ENCODE measurements at places on chromosomes 16 and 17. TPM values are rescaled to one million over a fixed set of nuclear protein-coding genes. Genes with fewer than 3 reads are reported as not detected.
A peak's percentile ranks its signal among the peaks of the same experiment; 100 is the strongest.

- no peak overlapping the region for H3K4me3 ChIP-seq
- DNase-seq = no peak
- no peak overlapping the region for H3K27ac ChIP-seq
Observed at GRCh38 chr17:60301649-60302048, 90.3 kb downstream of the USP32 start.

- H3K4me1 ChIP-seq = no peaks in the 10 kb centered on the region
- H3K4me3 ChIP-seq = no peak overlapping the region
- no peak for DNase-seq
- no peaks in the 10 kb centered on the region for H3K36me3 ChIP-seq
- no peak overlapping the region for H3K27ac ChIP-seq
- H3K27me3 ChIP-seq = peaks cover 50% of the 10 kb centered on the region
Observed at GRCh38 chr17:6701719-6702118, 11.4 kb downstream of the SLC13A5 start.

GRCh38 chr17:50110591-50111349, 15.6 kb downstream of the PDK2 start:
- DNase-seq = peak; percentile 80
- peak overlapping the region; percentile 24 for H3K4me3 ChIP-seq
- H3K27me3 ChIP-seq = no peaks in the 10 kb centered on the region
- H3K27ac ChIP-seq = peak overlapping the region; percentile 94
- peaks cover 44% of the 10 kb centered on the region for H3K36me3 ChIP-seq
- H3K4me1 ChIP-seq = peaks cover 80% of the 10 kb centered on the region

DNA sequence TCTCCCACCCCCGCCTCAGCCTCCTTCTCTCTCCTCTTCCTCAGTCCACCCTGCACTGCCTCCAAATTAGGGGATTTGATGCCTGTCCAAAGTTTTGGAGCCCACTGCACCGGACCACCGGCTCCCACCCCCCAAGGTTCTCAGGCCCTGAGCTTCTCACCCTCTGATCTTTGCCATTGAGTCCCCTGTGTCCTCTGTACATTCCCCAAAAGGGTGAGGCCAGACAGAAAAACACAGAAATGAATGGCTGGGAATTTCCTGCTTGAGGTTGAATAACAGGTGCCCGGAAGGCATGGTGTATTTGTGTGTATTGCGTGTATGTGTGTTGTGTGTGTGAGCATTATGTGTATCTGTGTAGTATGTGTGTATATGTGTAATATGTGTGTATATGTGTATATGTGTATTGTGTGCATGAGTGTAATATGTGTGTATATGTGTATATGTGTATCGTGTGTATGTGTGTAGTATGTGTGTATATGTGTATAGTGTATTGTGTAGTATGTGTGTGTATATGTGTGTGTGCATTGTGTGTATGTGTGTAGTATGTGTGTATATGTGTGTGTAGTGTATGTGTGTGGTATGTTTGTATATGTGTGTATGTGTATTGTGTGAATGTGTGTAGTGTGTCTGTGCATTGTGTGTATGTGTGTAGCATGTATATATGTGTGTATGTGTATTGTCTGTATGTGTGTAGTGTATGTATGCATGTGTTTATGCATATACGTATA, 16.0 kb upstream of the CCL17 start:
- H3K4me1 ChIP-seq = peaks cover 61% of the 10 kb centered on the region
- H3K4me3 ChIP-seq = no peak overlapping the region
- no peaks in the 10 kb centered on the region for H3K27me3 ChIP-seq
- no peaks in the 10 kb centered on the region for H3K36me3 ChIP-seq
- DNase-seq = no peak
- no peak overlapping the region for H3K27ac ChIP-seq

GRCh38 chr16:65312071-65312470, 190.2 kb upstream of the CDH11 start:
- no peak overlapping the region for H3K27ac ChIP-seq
- H3K27me3 ChIP-seq = no peaks in the 10 kb centered on the region
- H3K4me1 ChIP-seq = peaks cover 33% of the 10 kb centered on the region
- H3K4me3 ChIP-seq = no peak overlapping the region
- DNase-seq = no peak

GRCh38 chr17:72388765-72389473, 268.1 kb downstream of the SOX9 start:
- no peak for DNase-seq
- H3K4me3 ChIP-seq = no peak overlapping the region
- H3K27me3 ChIP-seq = peaks cover 40% of the 10 kb centered on the region

DNA sequence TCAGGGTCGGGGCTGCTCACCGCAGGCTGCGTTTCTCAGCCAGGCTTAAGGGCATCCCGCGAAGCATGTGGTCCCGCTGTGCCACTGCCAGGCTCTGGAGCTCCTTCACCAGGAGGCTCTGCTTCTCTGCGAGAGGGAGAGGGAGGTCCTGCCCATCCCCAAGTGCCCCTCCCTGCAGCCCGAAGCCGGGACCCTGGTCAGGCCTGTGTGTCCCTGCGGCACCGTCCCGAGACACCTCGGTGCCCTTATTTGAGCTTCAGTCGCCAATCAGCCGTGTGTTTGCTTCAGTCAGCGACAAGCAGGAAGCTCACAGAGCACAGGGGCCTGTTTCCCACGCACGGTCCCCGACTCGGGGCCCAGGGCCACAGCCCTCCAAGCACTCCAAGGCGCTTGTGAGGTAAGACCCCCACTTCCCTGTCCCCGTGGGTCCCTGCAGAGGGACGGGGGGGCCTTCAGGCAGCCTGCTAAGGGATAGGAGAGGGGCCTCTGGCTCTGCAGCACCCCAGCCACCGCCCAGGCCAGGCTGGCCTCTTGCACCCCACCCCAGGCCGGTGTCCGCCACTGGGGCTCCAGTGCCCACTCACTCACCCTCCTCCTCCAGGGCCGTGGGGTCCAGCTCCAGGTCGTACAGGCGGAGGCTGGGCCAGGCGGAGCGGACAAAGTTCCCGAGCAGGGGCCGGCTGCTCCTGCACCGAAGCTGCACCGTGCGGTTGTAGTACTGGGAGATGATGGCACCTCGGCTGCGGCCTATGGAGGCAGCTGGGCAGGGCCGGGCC, 3.2 kb downstream of the TMC6 start:
- H3K4me1 ChIP-seq = peaks cover 74% of the 10 kb centered on the region
- DNase-seq = no peak
- no peaks in the 10 kb centered on the region for H3K27me3 ChIP-seq
- peak overlapping the region; percentile 82 for H3K4me3 ChIP-seq

GRCh38 chr17:61571624-61572023, 19.4 kb downstream of the NACA2 start:
- H3K36me3 ChIP-seq = no peaks in the 10 kb centered on the region
- H3K4me3 ChIP-seq = no peak overlapping the region
- no peak for DNase-seq
- peaks cover 6% of the 10 kb centered on the region for H3K27me3 ChIP-seq
- no peaks in the 10 kb centered on the region for H3K4me1 ChIP-seq

DNA sequence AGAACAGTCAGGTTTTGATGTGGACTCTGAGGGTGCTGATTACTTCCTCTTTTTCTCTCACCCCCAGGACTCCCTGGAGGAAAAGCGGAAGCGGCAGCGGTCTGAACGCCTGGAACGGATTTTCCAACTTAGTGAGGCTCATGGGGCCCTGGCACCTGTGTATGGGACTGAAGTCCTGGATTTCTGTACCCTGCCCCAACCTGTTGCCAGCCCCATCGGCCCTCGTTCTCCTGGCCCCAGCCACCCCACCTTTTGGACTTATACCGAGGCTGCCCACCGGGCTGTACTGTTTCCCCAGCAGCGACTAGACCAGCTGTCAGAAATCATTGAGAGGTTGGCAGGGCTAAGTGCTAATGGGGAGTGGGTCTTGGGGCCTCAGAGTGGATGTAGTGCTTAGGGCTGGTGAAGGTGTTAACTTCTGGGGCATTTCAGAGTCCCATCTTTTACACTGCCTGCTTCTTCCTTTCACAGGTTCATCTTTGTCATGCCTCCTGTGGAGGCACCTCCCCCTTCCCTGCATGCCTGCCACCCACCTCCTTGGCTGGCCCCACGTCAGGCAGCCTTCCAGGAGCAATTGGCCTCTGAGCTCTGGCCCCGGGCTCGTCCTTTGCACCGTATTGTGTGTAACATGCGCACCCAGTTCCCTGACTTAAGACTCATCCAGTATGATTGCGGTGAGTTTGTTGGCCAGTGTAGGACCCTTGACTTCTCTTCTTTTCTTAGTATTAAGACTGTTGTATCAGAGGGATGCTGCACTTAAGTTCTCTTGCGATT, 19.1 kb upstream of the PHKG2 start:
- DNase-seq = peak; percentile 27
- peak overlapping the region; percentile 35 for H3K27ac ChIP-seq
- H3K36me3 ChIP-seq = peaks cover 84% of the 10 kb centered on the region

GRCh38 chr17:16255481-16255921, 38.5 kb downstream of the PIGL start:
- H3K36me3 ChIP-seq = no peaks in the 10 kb centered on the region
- no peaks in the 10 kb centered on the region for H3K27me3 ChIP-seq
- H3K27ac ChIP-seq = peak overlapping the region; percentile 64
- peak overlapping the region; percentile 37 for H3K4me3 ChIP-seq
- peak; percentile 59 for DNase-seq

- H3K36me3 ChIP-seq = peaks cover 4% of the 10 kb centered on the region
- no peak overlapping the region for H3K27ac ChIP-seq
- H3K4me3 ChIP-seq = no peak overlapping the region
- no peak for DNase-seq
- peaks cover 51% of the 10 kb centered on the region for H3K4me1 ChIP-seq
- no peaks in the 10 kb centered on the region for H3K27me3 ChIP-seq
Observed at GRCh38 chr17:79039886-79040285, 15.9 kb downstream of the C1QTNF1 start.

DNA sequence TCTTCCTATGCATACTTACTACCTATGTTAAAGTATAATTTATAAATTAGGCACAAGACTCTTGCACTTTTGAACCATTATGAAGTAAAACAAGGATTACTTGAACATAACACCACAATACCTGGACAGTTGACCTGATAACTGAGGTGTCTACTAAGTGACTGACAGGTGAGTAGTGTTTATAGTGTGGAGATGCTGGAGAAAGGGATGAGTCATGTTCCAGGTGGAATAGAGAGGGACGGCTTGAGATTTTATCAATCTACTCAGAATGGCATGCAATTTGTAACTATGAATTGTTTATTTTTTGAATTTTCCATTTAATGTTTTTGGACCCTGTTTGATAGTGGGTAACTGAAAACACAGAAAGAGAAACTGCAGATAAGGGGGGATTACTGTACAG, 287.6 kb downstream of the MAP2K6 start:
- no peaks in the 10 kb centered on the region for H3K36me3 ChIP-seq
- H3K4me3 ChIP-seq = no peak overlapping the region
- DNase-seq = no peak
- no peaks in the 10 kb centered on the region for H3K27me3 ChIP-seq
- H3K27ac ChIP-seq = no peak overlapping the region
- H3K4me1 ChIP-seq = peaks cover 2% of the 10 kb centered on the region

DNA sequence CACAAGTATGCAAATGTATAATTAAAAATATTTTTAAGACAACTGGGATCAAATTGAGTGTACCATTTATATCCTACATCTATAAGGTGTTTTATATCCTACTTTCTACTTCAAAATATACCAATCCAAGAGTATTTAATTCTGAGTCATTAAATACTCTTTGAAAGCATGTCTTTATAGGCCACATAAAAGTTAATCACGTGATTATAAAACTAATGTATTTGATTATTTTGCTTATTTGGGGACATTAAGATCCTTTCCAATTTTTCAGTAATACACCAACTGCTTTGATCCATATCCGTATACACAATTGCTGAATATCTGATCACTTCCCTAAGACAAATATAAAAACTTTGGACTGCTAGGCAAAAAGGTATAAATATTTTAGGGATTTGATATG, 26.6 kb upstream of the MAF start:
- H3K36me3 ChIP-seq = no peaks in the 10 kb centered on the region
- peaks cover 40% of the 10 kb centered on the region for H3K27me3 ChIP-seq
- DNase-seq = no peak
- no peaks in the 10 kb centered on the region for H3K4me1 ChIP-seq
- no peak overlapping the region for H3K27ac ChIP-seq

DNA sequence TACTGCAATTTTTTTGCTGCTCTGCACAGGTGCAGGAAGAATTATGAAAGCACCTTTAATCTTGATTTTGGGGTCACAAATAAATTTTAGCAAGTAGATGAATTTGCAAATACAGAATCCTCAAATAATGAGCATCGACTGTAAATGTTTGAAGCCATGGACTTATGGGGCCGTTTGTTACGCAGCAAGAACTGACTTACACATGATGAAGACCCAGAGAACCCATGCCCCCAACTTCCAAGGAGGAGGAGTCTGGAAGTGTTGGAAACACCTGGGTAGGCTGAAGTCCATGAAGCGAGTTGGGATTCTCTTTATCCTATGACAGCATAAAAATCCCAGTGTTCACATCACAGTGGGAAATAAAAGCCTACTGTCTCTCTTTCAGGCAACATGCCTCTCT, 176.6 kb downstream of the RBFOX3 start:
- no peak for DNase-seq
- H3K27ac ChIP-seq = no peak overlapping the region
- no peaks in the 10 kb centered on the region for H3K36me3 ChIP-seq
- peaks cover 88% of the 10 kb centered on the region for H3K27me3 ChIP-seq
- H3K4me3 ChIP-seq = no peak overlapping the region

DNA sequence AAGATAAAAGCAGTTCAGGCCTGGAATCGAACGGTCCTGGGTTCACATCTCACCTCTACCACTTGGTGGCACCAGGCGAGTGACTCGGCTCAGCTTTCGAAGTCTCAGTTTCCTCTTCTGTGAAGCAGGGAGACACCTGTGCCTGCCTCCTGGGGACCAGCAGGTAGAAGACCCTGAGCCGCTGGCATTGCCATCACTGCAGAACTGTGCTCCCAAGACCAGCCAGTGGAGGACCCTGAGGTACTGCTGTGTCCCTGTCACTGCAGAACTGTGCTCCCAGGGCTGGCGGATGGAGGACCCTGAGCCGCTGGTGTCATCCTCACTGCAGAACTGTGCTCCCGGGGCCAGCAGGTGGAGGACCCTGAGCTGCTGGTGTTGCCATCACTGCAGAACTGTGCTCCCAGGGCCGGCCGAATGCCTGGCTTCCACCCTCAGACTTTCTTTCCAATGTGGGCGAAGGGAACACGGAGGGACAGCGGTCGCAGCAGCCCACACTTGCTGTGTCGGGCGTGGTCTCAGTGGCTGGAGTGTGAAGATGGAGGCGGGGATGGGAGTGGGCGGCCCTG, 8.7 kb upstream of the SLC7A5 start:
- no peak for DNase-seq
- H3K4me1 ChIP-seq = no peaks in the 10 kb centered on the region
- peaks cover 68% of the 10 kb centered on the region for H3K27me3 ChIP-seq
- H3K36me3 ChIP-seq = no peaks in the 10 kb centered on the region
- H3K4me3 ChIP-seq = no peak overlapping the region
- H3K27ac ChIP-seq = no peak overlapping the region

GRCh38 chr16:7101054-7101453, 231.6 kb upstream of the RBFOX1 start:
- H3K36me3 ChIP-seq = no peaks in the 10 kb centered on the region
- no peak overlapping the region for H3K27ac ChIP-seq
- DNase-seq = no peak
- peaks cover 10% of the 10 kb centered on the region for H3K27me3 ChIP-seq

Gene XYLT2
- 12.6 TPM for total RNA-seq

Gene GUCY2D
- not detected for total RNA-seq

Gene VAT1L
- 13.1 TPM for total RNA-seq

Gene ACSM2A
- not detected for total RNA-seq

Gene NEUROD2
- total RNA-seq = not detected

Gene SCGB1C2
- not detected for total RNA-seq

Gene TBC1D3E
- total RNA-seq = not detected

Gene GPR179
- total RNA-seq = 0.05 TPM

Gene PDIA2
- total RNA-seq = 1.6 TPM

Gene BRIP1
- 0.22 TPM for total RNA-seq

Gene RNF112
- total RNA-seq = 1.6 TPM

Gene PTX4
- not detected for total RNA-seq

Gene JPH3
- total RNA-seq = 0.14 TPM

All from left ventricle myocardium inferior (tissue), 1 donor.